Amniotic stem cell (primary cell): ENCODE measurements at places on chromosomes 5 and 9.

- no peak for DNase-seq
Measured at GRCh38 chr5:81288021-81288433, 13.4 kb upstream of the ZCCHC9 start.

DNA sequence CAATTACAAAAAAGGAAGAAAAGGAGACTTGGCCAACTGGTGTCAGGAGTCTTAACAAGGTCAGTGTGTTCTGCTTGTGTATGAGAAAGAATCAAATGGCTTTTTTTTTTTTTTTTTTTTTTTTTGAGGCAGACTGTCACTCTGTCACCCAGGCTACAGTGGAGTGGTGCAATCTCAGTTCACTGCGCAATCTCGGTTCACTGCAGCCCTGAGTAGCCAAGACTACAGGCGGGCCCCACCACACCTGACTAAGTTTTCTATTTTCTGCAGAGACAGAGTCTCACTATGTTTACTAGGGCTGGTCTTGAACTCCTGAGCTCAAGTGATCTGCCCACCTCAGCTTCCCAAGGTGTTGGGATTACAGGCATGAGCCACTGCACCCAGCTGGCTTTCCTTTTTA lies 3.1 kb upstream of the IL7R start:
- no peak for DNase-seq

- no peak for DNase-seq
Measured at GRCh38 chr5:94613583-94613982, 4.8 kb downstream of the KIAA0825 start.

- DNase-seq, result no peak
Measured at GRCh38 chr5:97624886-97625285, 441.8 kb upstream of the RIOK2 start.
